ENCODE measurements at places on chromosomes 4 and X. TPM values are rescaled to one million over a fixed set of nuclear protein-coding genes. Genes with fewer than 3 reads are reported as not detected.

DNA sequence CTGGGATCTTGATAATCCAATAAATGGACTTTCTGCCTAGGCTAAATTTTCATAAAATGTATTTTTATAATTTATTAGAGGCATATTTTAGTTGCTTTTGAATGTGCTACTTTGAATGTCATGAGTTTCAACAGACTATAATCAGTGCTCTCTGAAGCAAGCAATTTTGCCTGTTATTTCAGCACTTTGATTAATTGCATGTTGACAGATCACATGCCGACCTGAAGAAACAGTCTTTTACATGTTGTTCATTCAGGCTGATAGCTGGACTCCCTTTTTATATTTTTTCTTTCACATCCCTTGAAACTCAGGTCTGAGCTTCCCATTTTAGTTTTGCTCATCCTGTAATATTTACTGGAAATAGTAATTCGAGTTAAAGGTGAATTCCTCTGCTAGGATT is 341.0 kb downstream of the NAP1L3 start:
- DNase-seq = no peak

GRCh38 chr4:46441136-46441859 is 51.4 kb upstream of the GABRA2 start:
- DNase-seq = no peak

GRCh38 chrX:2513121-2513664 is 12.4 kb upstream of the DHRSX start:
- DNase-seq = no peak

DNA sequence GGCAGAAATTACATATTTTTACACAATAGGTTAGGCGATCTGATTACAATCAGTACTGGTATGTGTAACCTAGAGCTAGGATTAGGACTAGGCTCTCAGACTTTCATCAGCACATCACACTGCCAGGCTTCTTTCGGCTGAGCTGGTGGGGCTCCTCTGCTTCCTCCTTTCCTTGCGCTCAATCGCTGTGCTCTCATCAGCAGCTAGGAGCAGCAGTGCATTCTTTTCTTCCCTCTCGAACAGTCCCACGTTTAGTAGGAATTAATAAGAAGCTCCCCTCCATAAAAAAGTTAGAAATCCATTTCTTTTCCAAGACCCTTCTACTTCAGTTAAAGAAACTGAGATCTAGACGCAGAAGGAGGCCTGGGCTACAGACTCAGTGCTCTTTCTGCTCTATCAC is 350.4 kb downstream of the SPRY1 start:
- no peak for DNase-seq

TRO gene
- not detected for total RNA-seq

DNA sequence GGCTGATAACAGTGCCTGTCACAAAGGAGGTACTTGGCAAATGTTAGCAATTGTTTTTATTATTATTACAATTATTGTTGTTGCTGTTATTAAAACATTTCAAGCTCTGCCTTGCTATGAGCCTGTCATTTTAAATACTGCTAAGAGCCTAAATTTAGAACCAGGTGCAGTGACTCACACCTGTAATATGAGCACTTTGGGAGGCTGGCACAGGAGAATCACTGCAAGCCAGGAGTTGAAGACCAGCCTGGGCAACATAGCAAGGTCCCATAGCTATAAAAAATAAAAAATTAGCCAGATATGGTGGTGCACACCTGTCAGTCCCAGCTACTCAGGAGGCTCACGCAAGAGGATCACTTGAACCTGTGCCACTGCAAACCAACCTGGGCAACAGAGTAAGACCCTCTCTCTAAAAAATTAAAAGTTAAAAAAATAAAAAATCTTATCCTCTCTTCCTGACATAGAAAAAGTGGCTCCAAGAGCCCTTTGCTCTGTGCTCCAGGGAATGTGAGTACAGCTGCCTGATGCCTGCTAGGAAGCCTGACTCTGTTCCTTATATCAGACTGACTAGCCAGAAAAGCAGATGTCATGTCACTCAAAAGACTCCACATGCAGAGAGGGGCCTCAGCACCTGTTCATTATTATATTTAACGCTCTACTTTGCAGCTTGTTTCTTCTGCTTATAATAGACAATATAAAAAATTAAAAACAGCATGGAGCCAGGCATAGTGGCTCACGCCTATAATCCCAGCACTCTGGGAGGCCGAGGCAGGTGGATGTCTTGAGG is 234.0 kb downstream of the OPHN1 start:
- no peak for DNase-seq

DNA sequence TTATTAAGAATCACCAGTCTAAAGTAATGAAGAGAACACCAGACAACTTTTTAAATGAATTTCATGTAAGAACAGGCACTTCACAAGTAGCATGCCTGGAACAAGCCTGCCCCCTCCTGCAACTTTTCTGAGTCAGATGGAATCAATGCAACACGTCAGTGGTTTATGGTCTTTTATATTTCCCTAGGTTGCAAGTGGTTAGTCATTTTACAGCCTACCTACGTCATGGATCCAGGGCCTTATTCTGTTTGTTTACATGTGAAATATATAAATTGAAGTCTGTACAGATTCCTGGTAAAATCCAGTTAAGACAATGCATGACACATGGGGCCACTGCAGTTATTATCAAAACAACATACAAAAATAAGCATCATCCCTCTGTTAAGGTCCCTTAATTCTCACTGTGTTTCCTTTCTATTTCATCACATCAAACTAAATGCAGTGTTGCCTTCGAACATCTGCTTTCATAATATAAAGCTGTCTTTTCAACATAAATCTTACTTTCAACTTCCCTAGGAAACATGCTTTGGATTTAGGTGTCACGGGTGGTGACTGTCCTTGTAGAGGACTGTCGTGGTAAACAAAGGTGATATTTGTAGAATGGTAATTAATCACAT is 309.3 kb downstream of the FRMPD4 start:
- no peak for DNase-seq

ZMAT1 gene
- total RNA-seq = 4.4 TPM

- DNase-seq = no peak
These were observed 687.1 kb upstream of the MAGEB2 start for GRCh38 chrX:29528281-29528680.

DNA sequence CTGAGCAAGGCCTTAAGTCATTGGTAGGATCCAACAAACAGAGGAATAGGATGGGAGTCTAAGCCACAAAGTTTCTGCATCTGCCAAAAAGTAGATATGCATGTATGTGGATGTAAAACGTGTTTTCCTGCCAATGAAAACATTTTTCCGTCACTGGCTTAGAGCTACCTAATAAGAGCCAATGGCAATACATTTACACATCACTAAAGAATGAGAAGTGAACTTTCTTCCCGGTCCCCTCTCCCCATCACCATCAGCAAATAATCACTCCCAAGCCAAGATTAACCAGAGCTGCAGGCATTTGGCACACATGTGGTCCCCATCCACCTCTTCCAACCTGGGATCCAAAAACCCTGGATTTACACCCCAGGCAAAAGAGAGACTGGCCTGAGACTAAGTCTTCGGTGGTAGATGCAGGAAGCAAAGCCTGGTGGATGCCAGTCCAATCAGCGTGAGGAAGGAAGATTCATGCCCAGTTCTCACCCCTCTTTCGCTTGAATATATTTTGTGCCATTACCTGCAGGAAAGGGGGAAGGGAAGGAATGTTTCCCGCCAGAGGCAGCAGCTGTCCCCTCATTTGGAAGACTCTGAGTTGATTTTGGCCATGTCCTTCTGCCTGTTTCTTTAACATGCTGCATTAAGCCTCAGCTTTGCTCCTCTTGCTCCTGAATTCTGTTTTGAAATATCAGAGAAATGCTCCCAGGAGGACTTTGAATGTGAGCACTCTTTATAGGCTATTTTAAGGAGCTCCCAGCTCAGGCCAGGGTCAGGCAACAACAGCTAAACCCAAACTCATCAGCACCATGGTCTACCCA is 131.4 kb downstream of the CHIC2 start:
- no peak for DNase-seq

Data from Calu3 (cell line).